Lung (tissue), 17 donors: ENCODE measurements at places on chromosomes 5 and 9.

DNA sequence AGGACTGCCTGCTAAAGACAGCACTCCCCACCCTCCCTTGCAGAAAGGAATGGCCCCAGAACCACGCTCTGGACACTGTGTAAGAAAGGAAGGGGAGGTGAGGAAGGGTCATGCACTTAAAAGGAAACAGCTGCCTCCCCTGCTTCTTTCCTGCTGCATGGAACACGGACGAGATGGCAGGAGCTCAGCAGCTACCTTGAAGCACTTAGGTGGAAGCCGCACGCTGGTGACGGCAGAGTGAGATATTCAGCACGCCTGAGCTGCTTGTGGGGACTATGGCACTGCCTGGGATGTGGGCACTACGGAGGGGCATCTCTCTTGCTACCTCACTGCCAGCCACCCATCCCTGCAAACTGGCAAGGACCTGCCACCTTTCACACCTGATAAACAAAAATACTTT is 101.5 kb downstream of the VAV2 start:
- no peak for DNase-seq

DNA sequence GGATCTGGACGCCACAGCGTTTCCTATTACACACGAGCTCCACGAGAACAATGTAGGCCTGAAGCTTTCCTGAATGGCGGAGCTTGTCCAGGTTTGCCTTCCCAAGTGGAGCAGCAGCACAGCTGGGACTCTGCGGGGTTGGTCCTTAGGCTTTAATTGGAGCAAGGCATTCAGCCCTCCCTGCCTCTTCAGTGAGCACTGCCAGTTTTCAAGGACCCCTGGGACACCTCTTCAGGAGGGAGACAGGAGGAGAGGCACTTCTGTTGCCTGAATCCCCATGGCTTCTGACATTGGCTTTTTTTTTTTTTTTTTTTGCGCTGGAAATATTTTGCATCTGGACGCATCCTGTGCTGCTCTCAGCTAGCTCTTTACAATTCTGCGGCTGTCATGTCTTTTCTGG is 179.4 kb downstream of the SEMA6A start:
- DNase-seq = no peak

GRCh38 chr5:174309131-174309795 is 263.8 kb downstream of the NSG2 start:
- DNase-seq = no peak

- no peak for DNase-seq
Measured at GRCh38 chr9:129133082-129133481, 21.9 kb downstream of the PTPA start.

GRCh38 chr5:159972538-159973362 is 36.2 kb upstream of the TTC1 start:
- DNase-seq = no peak

- DNase-seq = peak; percentile 42
Measured at GRCh38 chr5:80466669-80467485, 21.0 kb upstream of the FAM151B start.

- DNase-seq = no peak
Measured at GRCh38 chr9:121217609-121218292, 16.1 kb upstream of the RAB14 start.

DNA sequence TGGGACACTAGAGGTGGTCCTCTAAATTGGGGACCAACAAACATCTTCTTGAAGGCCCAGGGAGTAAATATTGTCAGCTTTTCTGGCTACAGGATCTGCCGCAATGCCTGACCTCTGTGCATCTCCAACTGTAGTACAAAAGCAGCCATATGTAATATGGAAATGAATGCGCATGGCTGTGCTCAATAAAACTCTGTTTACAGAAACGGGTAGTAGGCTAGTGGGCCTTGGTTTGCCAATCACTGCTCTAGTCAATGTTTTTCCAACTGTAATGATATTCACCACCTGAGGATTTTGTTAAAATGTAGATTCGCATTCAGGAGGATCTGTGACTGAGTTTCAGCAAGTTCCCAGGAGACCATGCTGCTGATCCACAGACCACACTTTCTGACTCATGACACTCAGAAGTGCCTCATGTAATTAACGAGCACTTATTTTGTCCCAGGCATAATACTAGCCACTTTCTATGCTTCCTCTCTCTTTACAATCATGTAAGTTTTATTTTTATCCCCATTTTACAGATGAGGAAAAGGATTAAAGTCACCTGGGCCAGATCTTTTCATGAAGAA is 96.9 kb downstream of the MED27 start:
- no peak for DNase-seq

DNA sequence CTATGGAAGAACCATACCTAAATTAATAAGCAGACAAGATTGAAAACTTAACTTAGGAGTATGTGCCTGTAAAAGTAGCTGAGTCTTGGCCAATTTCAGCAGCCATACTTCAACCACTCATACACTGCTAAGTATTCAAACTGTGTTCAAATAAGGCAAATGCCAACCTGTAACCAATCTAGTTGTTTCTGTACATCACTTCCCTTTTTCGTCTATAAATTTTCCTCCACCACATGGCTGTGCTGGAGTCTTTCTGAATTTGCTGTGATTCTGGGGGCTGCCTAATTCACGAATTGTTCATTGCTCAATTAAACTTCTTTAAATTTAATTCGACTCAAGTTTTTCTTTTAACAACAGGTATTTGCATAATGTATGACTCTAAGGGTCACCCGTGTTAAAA is 184.4 kb downstream of the PLK2 start:
- DNase-seq = no peak

GRCh38 chr5:34556509-34556782 is 99.7 kb upstream of the RAI14 start:
- no peak for DNase-seq
